ENCODE measurements at places on chromosomes 16 and 17.

- no peak for DNase-seq
These were observed 911 bp upstream of the ITGA2B start for GRCh38 chr17:44390250-44390870.

DNA sequence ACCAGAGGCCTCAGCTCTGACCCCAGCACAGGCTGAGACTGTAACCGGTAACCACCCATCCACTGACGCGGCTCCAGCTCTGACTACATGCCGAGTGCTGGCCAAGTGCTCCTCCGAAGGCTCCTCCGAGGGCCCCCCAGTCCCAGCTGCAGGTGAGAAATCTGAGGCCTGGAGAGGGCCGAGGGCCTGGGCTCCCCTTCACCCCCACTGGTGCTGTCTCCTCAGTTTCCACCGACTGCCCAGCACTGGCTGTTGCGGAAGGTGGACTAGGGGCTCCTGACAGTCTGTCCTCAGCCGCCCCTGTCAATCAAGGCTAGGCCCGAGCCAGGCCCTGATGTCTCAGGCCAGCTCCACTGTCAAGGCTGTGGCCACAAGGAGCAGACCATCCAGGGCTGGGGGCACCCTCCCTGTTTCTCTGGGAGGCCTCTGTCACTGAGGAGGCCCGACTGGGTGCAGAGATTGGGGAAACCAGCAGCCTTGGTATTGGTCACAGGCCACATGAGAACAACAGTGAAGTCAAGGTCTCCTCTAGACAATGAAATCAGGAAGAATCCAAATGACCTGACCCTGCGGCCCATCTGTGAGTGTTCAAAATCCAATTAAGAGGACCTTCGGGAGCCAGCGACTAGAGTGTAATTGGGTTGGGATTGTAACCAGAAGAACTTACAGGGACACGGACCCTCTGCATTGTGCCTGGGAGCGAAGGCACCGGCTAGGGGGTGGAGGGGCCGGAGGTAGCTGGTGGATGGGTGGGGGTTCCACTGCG is 5.1 kb downstream of the TMEM235 start:
- no peak for DNase-seq

- DNase-seq: no peak
These were observed 2.0 kb upstream of the KRT24 start for GRCh38 chr17:40705584-40705983.

DNA sequence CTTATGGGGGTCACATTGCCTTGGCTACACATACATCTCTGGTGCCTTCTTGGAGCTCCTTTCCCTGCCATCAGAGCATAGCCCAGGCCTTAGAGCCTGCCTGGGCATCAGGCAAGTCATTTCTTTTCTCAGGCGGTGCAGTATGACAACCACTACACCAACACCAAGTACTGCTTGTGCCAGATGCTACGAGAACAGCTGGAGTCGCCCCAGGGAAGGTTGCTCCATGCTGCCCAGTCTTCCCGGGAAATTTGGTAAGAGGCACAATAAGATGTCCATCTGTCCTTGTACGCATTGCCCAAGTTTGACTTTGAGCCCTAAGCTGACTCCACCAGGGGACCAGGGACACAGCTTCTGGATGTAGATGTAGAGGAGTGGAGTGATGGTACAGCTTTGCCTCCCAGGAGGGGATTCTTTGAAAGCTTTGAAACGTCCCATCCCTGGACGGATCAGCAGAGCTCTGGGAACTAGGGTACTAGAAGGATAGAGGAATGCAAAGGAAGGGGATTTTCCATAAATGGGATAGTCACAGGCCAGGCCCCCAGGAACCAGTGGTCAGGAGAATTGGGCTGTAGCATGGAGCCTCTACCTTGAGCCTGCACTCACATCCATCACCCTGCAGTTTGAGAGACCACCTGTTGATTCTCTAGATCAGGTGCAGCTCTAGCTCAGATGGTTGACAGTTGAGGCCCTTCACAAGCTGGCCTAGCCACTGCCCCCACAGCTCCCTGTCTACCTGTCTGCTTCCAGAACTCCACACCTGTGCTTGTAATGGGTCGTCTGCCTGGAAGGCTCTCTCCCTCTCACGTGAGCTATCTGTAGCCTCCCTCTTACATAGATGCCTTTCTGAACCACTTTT is 11.0 kb upstream of the NFATC3 start:
- no peak for DNase-seq

DNA sequence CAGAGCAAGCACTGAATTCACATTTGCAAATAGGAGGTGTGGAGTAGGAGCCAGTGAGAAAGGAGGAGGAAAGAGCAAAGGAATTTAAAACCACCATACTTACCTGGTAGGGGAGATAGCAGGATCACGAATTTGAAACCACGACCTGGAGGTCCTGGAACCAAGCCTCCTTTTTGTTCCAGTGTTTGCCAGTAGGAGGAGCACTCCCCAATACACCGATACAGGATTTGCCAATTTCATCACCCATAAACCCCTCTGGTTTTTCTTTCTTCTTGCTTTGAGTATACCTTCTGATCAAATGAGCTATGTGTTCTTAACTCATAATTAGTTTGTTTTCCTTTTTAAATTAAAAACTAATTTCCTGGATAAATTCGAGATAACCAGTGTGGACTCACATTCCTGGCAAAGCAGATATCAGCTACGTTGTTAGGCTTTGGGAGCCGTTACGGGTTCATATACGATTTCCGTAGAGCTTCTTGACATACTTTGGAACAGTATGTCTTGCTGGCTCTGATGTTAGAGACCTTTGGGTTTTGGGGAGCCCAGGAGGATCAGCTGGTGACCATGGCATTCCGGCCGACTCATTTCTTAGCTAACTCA is 22.7 kb downstream of the BCO1 start:
- DNase-seq: no peak

- no peak for DNase-seq
These were observed 16.6 kb downstream of the KRT9 start for GRCh38 chr17:41555105-41555887.

GRCh38 chr16:26993511-26993910 is 73.2 kb upstream of the C16orf82 start:
- no peak for DNase-seq

DNA sequence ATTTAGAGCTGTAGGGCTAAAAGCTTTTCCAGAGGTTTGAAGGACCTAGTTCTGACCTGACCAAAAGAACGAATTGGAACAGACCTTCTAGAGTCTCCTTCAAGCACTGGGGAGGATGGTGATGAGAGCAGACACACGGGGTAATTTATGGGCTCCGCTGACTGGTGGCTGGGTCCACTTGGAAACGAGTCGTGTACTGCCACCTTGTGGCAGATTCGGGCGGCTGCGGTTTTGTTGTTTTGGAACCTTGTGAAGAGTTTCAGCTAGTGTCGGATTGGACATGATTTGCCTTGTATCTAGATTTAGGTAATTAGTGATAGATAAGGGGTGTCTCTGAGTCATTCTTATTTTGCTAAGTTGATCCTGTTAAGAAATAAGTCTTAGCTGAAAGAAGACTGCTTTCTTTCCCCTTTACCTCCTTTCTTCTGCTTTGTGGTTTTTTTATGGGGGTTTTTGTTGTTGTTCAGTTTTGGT is 98.9 kb downstream of the AATF start:
- DNase-seq: peak; percentile 74

- no peak for DNase-seq
These were observed 5.0 kb downstream of the DPH1 start for GRCh38 chr17:2034806-2035540.

GRCh38 chr17:78645421-78646295 is 68.5 kb upstream of the DNAH17 start:
- no peak for DNase-seq

DNA sequence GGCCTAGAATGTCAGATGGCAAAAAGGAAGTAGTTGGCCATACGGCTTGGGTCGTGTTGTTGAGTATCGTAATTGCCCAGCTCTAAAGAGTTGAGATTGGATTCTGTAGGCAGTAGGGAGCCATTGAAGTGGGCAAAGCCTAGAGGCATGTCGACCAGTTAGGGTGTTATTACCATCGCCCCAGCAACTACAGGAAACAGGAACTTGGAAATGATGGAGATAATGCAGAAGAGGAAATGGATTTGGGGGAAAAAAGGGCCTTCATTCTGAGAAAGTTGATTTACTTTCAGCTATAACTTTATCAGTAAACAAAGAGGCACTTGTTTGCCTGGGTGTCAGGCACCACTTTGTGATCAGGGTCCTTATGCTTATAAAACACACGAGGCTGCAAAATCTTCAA is 52.6 kb downstream of the COX10 start:
- DNase-seq: no peak

GRCh38 chr17:70310221-70310672 is 140.9 kb downstream of the KCNJ2 start:
- DNase-seq: no peak

DNA sequence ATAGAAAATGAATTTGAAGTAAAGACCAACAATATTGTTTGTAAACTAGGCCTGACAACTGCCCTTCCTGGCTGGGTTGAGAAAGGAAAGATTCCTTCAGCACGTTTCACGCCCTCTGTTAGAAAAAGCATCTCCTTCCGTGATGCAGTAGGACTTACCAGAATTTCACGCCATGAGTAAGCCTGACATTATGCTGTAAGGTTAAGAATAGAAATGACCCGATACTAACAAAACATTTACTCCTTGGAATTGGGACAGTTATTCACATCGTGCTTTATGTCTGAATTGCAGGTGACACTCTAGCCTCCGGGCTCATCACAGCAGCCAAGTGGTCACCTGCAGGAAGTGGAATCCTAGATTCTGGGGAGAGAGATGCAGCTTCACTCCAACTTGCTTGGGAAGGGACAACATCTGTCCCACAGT is 17.5 kb downstream of the MARCHF10 start:
- DNase-seq: no peak

- DNase-seq: no peak
These were observed 12.0 kb downstream of the SLC35B1 start for GRCh38 chr17:49695698-49696232.

DNA sequence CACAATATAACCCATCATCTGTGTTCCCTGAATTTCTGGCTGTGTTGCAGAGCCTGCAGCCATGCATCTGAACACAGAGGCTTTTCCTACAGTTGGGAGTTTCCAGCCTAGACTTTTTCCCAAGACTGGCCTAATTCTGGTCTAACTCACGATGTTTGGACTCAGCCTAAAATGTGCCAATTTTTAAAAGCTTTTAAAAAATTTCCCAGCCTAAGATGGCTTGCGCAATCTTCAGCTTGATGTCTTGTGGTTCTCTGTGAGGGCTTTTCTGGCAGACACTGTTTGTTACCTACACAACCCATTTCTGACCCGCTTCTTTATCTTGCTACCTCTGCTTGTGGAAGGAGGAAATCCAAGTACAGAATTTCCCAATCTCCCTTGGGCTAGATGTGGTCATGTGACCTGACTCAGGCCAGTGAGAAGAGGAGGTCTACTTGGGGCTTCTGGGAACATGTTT is 72.7 kb upstream of the GAS7 start:
- no peak for DNase-seq

GRCh38 chr16:54505549-54506213 is 219.1 kb upstream of the IRX3 start:
- peak; percentile 64 for DNase-seq

GRCh38 chr16:88969361-88969831 is 7.6 kb downstream of the CBFA2T3 start:
- DNase-seq: no peak

DNA sequence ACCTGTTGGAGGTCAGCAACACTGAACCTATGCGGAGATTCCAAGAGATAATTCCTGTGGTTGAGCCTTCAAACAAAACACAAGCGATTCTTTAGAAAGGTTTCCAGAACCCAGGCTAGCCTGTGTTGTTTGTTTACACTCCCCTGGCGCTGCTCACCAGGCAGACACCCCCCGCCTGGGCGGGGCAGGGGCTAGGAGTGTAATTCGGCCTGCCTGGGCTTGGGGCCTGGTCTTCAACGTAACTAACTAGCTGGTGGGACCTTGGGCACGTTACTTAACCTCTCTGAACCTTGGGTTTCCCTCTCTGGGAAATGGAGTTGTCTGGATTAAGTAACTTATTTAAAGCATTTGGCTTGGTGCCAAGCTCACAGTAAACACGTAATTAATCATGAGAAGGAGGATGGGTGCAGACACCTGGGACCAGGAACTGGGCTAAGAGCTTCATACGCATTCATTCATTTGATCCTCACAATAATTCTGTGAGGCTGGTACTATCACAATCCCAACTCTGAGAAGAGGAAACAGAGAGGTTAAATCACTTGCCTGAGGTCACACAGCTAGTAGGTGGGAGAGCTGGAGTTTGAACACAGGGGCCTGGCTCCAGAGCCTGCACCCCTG is 7.6 kb upstream of the ARHGAP27 start:
- DNase-seq: peak; percentile 30

GRCh38 chr17:31532081-31532480 is 140.6 kb downstream of the RAB11FIP4 start:
- DNase-seq: no peak
